ENCODE measurements at places on chromosomes 13 and 19.
A peak's percentile ranks its signal among the peaks of the same experiment; 100 is the strongest.

- DNase-seq: no peak
Observed at GRCh38 chr19:28475525-28475924, 737.4 kb downstream of the UQCRFS1 start.

DNA sequence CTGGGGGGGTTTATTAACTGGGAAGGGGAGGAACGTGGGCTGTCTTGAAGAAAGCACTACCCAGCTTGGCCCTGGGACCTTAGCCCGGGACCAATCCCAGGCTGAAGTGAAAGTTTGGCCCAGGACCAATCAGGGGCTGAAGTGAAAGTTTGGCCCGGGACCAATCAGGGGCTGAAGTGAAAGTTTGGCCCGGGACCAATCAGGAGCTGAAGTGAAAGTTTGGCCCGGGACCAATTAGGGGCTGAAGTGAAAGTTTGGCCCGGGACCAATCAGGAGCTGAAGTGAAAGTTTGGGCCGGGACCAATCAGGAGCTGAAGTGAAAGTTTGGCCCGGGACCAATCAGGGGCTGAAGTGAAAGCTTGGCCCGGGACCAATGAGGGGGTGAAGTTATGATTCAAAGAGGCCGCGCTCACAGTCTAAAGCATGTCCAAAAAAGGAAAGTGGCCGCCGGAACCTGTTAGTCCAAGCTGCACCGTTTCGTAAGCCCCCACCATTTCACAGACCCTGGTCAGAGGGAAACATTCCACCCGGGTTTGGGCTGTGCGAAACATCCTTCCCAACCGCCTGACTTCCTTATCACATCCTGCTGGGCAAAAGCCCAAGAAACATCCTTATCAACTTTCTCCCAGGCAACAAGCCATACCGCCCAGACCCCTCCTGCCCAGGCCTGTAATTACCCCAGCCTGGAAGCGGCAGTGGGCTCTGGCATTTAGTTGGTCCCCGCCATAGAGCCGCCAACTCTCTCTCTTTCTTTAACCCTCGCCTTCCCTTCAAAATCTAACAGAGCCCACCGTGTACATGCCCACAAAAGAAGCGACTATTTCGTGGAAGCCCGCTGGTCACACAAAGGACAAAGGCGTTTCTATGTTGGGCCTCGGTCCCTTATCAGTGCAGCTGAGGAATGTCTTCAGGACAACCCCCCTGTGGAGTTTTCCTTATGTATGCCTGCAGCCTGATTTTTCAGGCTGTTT, 1.1 kb downstream of the ZNF850 start:
- DNase-seq: peak; percentile 79

- DNase-seq: no peak
Observed at GRCh38 chr13:56850852-56851251, 289.9 kb upstream of the PRR20A start.

- DNase-seq: no peak
Observed at GRCh38 chr13:75521956-75522355, 15.7 kb downstream of the COMMD6 start.

Measured in femur (tissue), 1 donor.